Endothelial cell of umbilical vein (primary cell): ENCODE measurements at places on chromosomes 12 and 14. TPM values are rescaled to one million over a fixed set of nuclear protein-coding genes. Genes with fewer than 3 reads are reported as not detected.

TAS2R19 gene
- total RNA-seq = 3.1 and 4.1 TPM in 2 replicates

DLGAP5 gene
- total RNA-seq = 83.2 and 83.5 TPM in 2 replicates

SIX4 gene
- total RNA-seq = 4.7 and 7.5 TPM in 2 replicates

SOX5 gene
- 2.9 and 3.5 TPM in 2 replicates for total RNA-seq

MLEC gene
- total RNA-seq = 132 and 144 TPM in 2 replicates

DNA sequence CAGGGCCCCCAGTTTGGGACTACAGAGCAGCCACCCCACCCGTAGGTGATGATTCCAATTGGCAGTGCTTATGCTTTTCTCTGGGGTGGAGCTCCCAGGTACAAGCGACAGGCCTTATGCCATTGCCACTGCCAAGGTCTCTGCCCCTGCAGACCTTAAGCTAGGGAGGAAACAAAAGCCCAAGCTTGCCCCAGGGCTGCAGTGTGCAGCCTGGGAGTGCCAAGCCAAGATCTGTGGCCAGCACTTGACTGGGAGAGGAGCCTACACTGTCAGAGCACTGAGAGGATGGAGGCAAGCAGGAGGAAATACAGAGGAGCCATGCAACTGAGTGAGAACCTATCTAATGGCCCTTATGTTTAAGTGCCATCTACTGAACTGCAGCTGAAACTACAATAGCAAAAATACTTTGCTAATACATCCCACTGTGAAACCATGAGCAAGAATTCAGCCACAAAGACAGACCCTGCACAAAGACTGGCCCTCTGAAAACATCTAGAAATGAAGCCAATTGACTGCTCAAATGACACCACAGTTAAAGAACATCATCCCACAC, 17.7 kb upstream of the ASCL1 start:
- no peaks in the 10 kb centered on the region for H3K4me1 ChIP-seq
- no peak overlapping the region for H3K4me3 ChIP-seq
- DNase-seq = no peak

GRCh38 chr12:77685112-77685511, 145.6 kb upstream of the NAV3 start:
- DNase-seq = peak; percentile 80
- H3K27me3 ChIP-seq = no peaks in the 10 kb centered on the region
- peaks cover 2% of the 10 kb centered on the region for H3K4me1 ChIP-seq
- no peaks in the 10 kb centered on the region for H3K36me3 ChIP-seq
- H3K4me3 ChIP-seq = no peak overlapping the region

- H3K27ac ChIP-seq = no peak overlapping the region
- no peaks in the 10 kb centered on the region for H3K36me3 ChIP-seq
- H3K4me3 ChIP-seq = no peak overlapping the region
- no peak for DNase-seq
- no peaks in the 10 kb centered on the region for H3K4me1 ChIP-seq
- no peaks in the 10 kb centered on the region for H3K27me3 ChIP-seq
These were observed 95.9 kb downstream of the TSPAN9 start for GRCh38 chr12:3173008-3173553.

GRCh38 chr14:67710209-67710608, 8.5 kb downstream of the RDH12 start:
- no peak overlapping the region for H3K4me3 ChIP-seq
- DNase-seq = no peak
- no peaks in the 10 kb centered on the region for H3K36me3 ChIP-seq
- H3K27ac ChIP-seq = no peak overlapping the region
- H3K4me1 ChIP-seq = no peaks in the 10 kb centered on the region

DNA sequence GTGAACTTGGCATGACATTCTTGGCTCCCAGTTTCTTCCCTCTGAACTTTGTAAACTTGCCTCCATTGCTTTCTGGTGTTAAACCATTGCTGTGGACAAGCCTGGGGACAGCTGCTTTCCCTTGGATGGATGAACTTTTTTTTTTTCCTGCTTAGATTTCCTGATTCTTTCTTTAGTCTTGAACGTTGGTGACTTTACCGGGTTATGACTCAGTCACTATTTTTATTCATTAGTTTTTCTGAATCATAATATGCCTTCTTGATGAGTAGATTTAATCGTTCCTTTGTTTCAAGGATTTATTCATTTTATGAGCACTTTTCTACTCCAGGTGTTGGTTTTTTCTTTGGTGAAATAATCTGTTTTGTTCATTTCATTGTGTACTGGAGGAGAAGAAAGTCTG, 155.0 kb upstream of the RTL1 start:
- H3K27ac ChIP-seq = peak overlapping the region; percentile 66
- peaks cover 27% of the 10 kb centered on the region for H3K36me3 ChIP-seq
- H3K27me3 ChIP-seq = no peaks in the 10 kb centered on the region

DNA sequence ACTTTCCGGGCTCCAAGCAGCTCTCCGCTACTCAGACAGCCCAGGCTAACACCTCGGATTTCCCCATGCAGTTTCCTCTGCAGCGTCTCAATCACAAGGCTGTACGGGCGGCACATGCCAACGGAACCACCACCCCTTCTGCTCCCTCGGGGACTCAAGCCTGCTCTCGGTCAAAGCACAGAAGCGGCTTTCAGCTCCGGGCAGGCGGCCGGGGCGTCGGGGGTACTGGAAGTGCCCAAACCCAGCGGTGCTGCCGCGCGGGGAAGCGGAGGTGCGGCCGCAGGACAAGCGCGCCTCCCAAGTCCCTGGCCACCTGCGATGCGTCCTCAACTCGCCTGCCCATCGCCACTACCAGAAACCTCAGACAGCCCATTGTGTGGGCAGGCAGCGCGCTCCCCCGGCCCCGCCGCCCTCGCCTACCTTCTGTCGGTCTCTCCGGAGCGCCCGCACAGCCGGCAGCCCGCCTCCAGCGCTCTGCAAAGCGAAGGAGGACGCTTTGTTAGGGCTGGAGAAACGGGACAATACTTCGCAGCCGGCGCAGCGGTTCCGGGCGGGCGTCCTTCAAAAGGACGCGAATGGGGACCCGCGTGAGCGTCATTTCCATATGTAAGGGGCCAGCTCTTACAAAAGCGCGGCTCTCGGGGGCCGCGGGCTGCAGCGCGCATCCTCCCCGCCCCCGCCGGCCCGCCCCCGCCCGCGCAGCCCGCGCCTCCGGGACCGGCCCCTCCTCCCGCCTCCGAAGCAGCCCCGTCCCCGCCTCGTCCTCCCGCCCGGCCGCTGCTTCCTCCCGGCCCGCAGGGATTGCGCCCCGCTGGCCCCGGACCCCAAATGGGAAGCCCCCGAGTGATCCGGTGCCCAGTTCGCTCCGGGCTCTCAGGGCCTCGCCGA, 674 bp downstream of the NIN start:
- H3K36me3 ChIP-seq = no peaks in the 10 kb centered on the region
- peak; percentile 52 for DNase-seq
- peak overlapping the region; percentile 67 for H3K4me3 ChIP-seq
- H3K27ac ChIP-seq = peak overlapping the region; percentile 61
- no peaks in the 10 kb centered on the region for H3K27me3 ChIP-seq
- peaks cover 20% of the 10 kb centered on the region for H3K4me1 ChIP-seq

- no peaks in the 10 kb centered on the region for H3K4me1 ChIP-seq
- H3K36me3 ChIP-seq = no peaks in the 10 kb centered on the region
- no peak overlapping the region for H3K4me3 ChIP-seq
- no peak for DNase-seq
These were observed 1030.4 kb downstream of the TMEM121 start for GRCh38 chr14:106556665-106557289.

- no peak overlapping the region for H3K27ac ChIP-seq
- no peak overlapping the region for H3K4me3 ChIP-seq
- H3K36me3 ChIP-seq = peaks cover 55% of the 10 kb centered on the region
- peaks cover 38% of the 10 kb centered on the region for H3K4me1 ChIP-seq
- DNase-seq = no peak
These were observed 5.2 kb downstream of the CALM1 start for GRCh38 chr14:90402016-90402415.

DNA sequence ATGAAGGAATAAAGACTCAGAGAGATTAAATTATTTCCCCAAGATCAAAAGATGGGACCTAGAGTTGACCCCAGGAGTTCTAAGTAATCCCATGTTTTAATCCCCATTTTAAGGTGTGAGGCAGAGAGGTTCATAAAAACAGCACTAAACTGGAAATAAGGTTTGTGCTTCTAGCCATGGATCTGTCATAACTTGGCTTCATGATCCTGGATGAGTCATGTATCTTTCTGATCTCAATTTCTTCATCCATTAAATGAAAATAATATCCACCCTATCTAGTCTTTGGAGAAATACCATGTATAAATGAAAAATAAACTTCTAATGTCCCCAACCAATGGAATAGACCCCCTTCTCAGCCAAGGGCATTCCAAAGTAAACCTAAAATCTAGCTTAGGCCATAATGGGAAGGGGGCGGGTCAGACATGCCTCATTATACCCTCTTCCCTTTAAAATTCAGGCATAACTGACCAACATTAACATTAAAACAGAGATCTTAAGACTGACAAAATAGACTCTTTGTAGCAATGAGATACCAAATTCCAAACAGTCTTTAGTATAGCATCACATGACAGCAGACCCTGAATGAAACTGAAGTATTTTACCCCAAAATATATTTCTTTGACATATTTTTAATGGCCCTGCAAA, 47.8 kb downstream of the SLC41A2 start:
- H3K4me1 ChIP-seq = no peaks in the 10 kb centered on the region
- H3K27ac ChIP-seq = no peak overlapping the region
- no peaks in the 10 kb centered on the region for H3K27me3 ChIP-seq
- DNase-seq = no peak

DNA sequence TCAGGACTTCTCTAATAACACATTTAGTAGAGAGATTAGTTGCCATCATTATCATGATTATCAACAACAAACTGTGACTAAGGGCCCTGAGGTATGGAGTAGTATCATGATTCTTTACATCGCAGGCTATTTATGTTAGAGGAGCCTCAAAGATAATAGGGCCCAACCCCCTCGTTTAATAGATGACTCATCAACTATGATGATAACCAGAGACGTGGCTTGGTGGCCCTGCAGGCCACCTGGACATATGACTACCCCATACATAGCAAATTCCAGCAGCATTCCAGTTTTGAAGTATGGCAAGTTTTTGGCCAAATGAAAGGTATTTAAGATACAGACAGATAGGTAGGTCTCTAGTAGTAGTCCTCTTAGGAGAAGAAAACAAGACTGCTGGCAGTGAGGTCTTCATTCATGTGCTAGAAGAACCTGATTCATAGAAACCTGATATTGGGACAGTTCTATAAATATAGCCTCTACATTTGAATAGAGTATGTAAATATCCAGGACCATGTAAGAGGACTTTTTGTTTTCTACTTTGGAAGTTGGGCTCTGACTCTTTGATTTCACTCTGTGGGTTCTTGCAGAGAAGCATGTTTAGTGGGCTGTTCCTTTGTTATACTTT, 5.6 kb downstream of the RIC8B start:
- peaks cover 5% of the 10 kb centered on the region for H3K4me1 ChIP-seq
- H3K27me3 ChIP-seq = no peaks in the 10 kb centered on the region
- DNase-seq = peak; percentile 7
- H3K4me3 ChIP-seq = no peak overlapping the region

DNA sequence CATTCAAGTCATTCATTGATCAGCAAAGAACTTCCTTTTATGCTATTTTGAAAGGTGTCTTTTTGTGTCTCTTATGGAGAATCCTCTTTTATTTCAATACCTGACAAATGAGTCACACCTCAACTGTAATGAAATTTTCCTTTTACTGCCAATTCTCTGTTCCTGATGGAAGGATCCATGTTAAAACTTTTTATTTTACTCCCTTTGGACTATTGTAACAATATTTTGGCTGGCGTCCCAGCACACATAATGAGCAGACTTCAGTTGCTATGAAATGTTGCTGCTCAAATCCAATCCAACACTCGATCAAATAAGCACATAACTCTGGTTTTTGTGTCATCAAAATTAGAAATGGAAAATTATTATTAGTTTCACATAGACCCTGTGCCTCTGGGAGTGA, 21.9 kb upstream of the SLC15A5 start:
- no peaks in the 10 kb centered on the region for H3K27me3 ChIP-seq
- no peaks in the 10 kb centered on the region for H3K36me3 ChIP-seq
- no peak for DNase-seq
- H3K27ac ChIP-seq = no peak overlapping the region
- H3K4me1 ChIP-seq = no peaks in the 10 kb centered on the region

- H3K36me3 ChIP-seq = peaks cover 3% of the 10 kb centered on the region
- H3K4me1 ChIP-seq = peaks cover 29% of the 10 kb centered on the region
- H3K27me3 ChIP-seq = no peaks in the 10 kb centered on the region
These were observed 3.2 kb downstream of the SNAPC1 start for GRCh38 chr14:61765225-61765943.

- no peaks in the 10 kb centered on the region for H3K4me1 ChIP-seq
- H3K27ac ChIP-seq = no peak overlapping the region
- H3K27me3 ChIP-seq = no peaks in the 10 kb centered on the region
These were observed 707.9 kb downstream of the AACS start for GRCh38 chr12:125773033-125773640.

DNA sequence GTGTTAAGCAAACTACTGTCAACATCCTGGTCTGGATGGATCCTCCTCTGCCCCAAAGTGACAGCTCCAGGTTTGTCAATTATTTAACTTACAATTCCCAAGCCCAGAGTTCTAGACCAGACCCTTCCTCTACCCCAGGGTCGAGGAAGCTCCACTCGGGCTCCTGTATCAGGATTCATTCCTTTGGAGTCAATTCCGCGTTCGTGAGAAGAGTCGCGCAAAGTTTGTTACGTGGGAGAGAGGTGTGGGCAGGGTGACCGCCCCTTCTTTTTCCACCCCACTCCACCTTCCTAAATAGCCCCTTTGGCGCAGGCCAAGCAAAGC, 479 bp downstream of the SEL1L start:
- H3K27ac ChIP-seq = peak overlapping the region; percentile 39
- peak overlapping the region; percentile 72 for H3K4me3 ChIP-seq
- H3K4me1 ChIP-seq = peaks cover 7% of the 10 kb centered on the region
- H3K36me3 ChIP-seq = no peaks in the 10 kb centered on the region
- H3K27me3 ChIP-seq = no peaks in the 10 kb centered on the region

- peaks cover 18% of the 10 kb centered on the region for H3K4me1 ChIP-seq
- H3K4me3 ChIP-seq = no peak overlapping the region
- H3K27ac ChIP-seq = no peak overlapping the region
- no peaks in the 10 kb centered on the region for H3K27me3 ChIP-seq
These were observed 49.1 kb downstream of the BTG1 start for GRCh38 chr12:92096346-92097136.

DNA sequence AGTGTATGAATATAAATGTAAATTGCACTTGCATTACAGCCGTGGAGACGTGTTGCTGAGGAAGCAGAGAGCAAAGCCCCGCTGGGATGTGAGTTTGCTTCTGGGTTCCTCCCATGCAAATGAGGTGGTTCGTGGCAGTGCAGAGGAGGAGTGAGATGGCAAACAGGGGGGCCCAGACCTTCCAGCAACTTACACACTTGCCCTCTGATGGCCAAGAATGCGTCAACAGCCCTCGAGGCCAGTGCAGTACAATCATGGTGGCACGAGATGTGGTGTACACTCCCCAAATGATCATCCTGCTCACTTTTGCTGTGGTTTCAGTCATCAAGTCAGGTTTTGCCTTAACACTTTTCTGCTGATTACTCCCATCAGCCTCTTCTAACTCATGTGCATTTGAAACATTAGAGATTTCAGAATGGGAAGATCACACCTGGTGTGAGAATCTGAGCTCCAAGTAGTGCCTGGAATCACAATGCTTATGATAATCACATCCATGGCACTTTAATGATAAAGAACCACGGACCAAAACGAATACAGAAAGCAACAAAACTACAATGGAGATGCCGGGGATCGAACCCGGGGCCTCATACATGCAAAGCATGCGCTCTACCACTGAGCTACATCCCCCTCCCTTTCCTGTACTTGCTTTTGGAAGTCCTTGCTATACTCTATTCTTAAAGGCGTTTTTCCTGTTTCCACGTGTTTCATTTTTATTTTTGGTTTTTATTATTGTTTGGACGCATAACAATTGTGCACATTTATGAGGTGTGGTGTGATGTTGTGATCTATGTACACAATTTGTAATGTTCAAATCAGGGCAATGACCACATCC, 7.0 kb upstream of the UBC start:
- H3K36me3 ChIP-seq = no peaks in the 10 kb centered on the region
- H3K27me3 ChIP-seq = no peaks in the 10 kb centered on the region
- H3K4me1 ChIP-seq = peaks cover 47% of the 10 kb centered on the region
- DNase-seq = peak; percentile 72
- H3K27ac ChIP-seq = peak overlapping the region; percentile 77
